ENCODE measurements at places on chromosomes 16 and 17.

- DNase-seq: no peak
These were observed 18.8 kb downstream of the TANC2 start for GRCh38 chr17:62984801-62985200.

GRCh38 chr17:13920413-13920812 is 148.9 kb upstream of the COX10 start:
- no peak for DNase-seq

GRCh38 chr16:20903899-20904506 is 3.4 kb downstream of the LYRM1 start:
- no peak for DNase-seq

GRCh38 chr17:77291591-77292386 is 151.0 kb downstream of the SEC14L1 start:
- no peak for DNase-seq

DNA sequence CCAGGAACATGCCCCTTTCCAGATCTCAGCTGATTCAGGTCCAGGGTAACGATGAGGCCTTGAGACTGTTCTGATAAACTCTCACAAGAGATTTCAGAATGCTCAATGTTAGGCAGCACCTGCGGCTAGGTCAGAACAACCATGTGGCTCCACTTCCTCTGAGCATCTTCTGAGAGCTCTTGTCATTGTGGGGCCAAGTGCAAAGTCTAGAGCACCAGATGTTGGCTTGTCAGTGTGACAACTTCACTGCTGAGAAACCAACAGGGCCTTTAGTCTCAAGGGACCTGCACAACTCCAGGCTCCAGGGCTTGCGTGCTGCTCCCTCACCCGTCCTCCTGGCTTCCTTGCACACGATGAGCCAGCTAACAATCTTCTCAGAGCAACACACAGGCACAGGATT is 29.0 kb downstream of the FCSK start:
- DNase-seq: no peak
